OCI-LY7 (cell line): ENCODE measurements at places on chromosomes 16 and 17. TPM values are rescaled to one million over a fixed set of nuclear protein-coding genes. Genes with fewer than 3 reads are reported as not detected.

Gene CSH2
- not detected in 2 replicates for total RNA-seq

Gene TSNAXIP1
- total RNA-seq = 0.68 and 0.91 TPM in 2 replicates

Gene BRICD5
- total RNA-seq = 31.7 and 36.6 TPM in 2 replicates

Gene JPH3
- total RNA-seq = not detected in 2 replicates

Gene FSCN2
- total RNA-seq = 4.3 and 6.7 TPM in 2 replicates

Gene CTRL
- 4.0 and 5.1 TPM in 2 replicates for total RNA-seq

Gene PERCC1
- total RNA-seq = not detected in 2 replicates

Gene XAF1
- total RNA-seq = 0.46 TPM in 1 of 2 replicates, not detected in the other

Gene GPR179
- 0.06 and 1.1 TPM in 2 replicates for total RNA-seq

Gene PRPSAP2
- 90.2 and 91.9 TPM in 2 replicates for total RNA-seq

Gene TBC1D26
- total RNA-seq = 0.35 TPM in 1 of 2 replicates, not detected in the other

Gene TBX6
- 3.7 and 4.5 TPM in 2 replicates for total RNA-seq

Gene ABHD15
- total RNA-seq = 13.9 and 15.3 TPM in 2 replicates

Gene LPO
- total RNA-seq = not detected in 2 replicates

GRCh38 chr17:2056206-2057174 lies 1.6 kb downstream of the HIC1 start:
- no peak for DNase-seq

DNA sequence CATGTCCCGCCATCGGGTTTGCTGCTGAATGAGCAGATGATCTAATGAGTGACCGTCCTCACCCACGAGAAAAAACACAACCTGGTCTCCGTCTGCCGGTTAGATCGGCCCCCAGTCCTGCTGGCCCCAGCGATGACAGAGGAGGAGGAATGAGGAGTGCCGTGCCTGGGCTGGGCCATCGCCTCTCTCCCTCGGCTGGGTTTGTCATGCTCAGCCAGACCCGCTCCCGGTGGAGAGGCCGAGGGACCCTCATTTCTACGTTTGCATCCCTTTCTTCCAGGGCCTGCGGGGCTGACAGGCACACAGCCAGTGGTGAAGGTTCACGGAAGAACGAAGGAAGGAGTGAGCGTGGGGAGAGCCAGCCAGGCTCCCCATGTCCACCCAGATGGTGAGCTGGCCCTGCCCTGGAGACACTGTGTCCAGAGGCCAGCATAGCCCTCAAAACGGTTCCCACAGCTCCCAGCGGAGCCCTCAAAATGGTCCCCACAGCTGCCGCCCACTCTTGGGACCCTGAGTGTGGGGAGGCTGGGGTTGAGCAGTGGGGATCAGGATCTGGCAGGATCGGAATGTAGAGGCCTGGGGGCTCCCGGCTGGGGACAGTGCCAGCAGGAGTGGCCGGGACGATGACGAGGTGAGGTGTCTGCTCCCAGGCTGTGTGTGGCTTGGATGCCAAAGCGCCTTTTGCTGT lies 23.9 kb downstream of the CBFA2T3 start:
- no peak for DNase-seq

- peak; percentile 70 for DNase-seq
These were observed 667 bp downstream of the EFCAB13 start for GRCh38 chr17:47324224-47325020.

GRCh38 chr17:47718634-47719405 lies 14.2 kb upstream of the TBX21 start:
- no peak for DNase-seq

DNA sequence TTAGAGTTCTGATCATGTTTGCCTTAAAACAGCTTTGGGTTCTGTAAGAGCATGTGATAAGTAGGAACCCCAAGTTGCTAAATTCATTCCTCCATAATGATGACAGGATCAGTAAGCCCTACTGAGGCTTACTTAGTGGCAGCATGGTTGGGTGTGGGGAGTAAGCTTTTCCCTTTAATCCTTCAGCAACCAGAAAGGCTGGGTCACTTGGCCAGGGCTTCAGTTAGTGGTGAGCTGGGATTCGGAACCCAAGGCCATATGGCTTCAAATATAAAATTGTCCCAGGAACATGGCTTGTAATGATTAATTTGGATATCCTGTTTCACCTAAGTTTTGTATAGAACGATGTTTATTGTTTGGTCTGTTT lies 850 bp downstream of the GINS3 start:
- DNase-seq = peak; percentile 27

- DNase-seq = peak; percentile 69
These were observed 55.4 kb downstream of the JPH3 start for GRCh38 chr16:87657621-87658192.

GRCh38 chr17:73411313-73411747 lies 99.5 kb upstream of the CDC42EP4 start:
- DNase-seq = no peak

- no peak for DNase-seq
These were observed 15.3 kb upstream of the TNFRSF13B start for GRCh38 chr17:16987066-16987829.

DNA sequence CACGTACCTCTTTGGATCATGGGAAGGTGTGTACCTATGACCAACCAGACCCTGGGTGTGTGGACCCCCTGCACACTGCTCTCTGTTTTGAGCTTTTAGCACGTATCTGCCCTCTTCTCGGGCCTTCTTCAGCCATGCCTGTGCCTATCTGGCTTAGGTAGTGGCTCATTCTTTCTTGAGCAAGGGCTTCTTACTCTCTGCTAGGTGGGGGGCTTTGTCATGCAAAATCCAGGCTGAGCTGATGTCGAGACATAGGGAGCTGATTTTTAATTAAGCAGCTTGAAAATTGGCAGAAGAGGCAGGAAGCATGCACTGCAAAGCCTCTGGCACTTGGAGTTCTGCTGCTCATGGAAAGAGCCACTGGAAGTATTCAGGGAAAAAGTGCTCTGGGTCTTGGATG lies 181.6 kb upstream of the IRX6 start:
- DNase-seq = no peak

DNA sequence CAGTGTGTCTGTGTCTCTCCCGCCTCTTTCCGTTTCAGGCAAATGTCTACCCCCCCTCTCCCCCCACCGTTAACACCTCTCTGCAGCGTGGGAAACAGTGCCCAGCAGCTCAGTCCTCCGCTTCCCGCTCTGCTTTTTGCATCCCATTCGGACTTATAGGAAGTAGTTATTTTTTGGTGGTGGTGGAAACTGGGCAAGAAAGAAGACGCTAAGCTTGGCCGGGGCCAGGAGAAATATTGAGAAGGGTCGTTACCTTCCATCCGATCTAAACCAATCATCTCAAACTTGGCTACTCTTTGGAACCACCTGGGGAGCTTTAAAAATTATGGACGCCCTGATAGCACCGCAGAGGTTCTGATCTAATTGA lies 499 bp upstream of the HLF start:
- DNase-seq = no peak

GRCh38 chr17:67107811-67108775 lies 63.7 kb downstream of the CACNG1 start:
- no peak for DNase-seq

GRCh38 chr17:49548506-49549310 lies 27.0 kb upstream of the NXPH3 start:
- DNase-seq = no peak

GRCh38 chr17:80381416-80381923 lies 33.5 kb upstream of the ENDOV start:
- no peak for DNase-seq

- no peak for DNase-seq
These were observed 6.7 kb downstream of the ALOX12B start for GRCh38 chr17:8080799-8081219.

- DNase-seq = no peak
These were observed 15.2 kb downstream of the ST6GALNAC2 start for GRCh38 chr17:76570457-76570856.

GRCh38 chr16:71311553-71312158 lies 22.5 kb upstream of the CMTR2 start:
- peak; percentile 52 for DNase-seq

DNA sequence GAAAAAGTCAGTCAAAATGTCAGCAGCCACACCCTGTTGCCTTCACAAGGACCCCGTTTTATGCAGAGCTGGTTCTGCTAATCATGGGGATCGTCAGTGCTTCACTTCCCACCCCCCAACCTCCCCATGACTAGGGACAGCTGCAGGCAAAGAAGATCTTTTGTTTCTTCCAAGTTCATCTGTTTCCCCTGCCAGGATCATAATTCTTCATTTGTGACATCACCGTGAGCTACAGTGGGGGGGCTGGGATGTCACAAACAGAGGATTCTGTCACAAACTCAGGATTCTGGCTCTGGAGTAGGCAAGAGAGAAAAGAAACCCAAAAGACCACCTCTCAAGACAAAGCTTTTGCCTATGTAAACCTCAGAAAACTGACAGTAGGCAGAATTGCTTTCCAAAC lies 24.7 kb downstream of the DNAJC7 start:
- DNase-seq = no peak

DNA sequence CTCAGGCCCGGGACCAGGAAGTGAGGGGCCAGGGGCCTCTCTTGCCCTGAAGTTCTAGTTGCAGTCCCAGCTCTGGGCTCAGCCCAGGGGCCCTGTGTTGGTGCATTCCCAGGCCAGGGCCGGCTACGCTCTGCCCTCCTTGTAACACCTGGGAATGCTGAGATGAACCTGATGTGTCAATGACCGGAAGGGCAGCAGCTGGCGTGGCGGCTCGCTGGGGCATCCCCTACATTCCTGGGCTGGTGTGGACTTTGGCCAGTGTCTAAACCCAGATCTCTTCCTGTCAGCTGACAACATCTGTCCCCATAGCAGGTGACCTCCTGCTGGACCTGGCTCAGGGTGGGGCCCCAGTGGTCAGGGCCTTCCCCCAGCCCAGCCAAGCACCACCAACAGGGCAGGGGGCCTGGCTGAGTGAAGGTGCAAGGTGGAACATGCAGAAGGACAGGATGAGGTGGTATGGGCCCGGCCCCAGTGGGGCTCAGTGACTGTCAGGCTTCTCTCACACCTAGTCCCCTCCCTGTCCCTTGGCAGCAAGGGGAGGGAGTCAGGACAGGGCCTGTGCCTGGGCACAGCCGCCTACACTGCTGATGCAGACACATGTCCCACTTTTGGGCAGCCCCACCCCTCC lies 15.9 kb downstream of the FAM83G start:
- DNase-seq = no peak

- no peak for DNase-seq
These were observed 39.2 kb upstream of the CBX4 start for GRCh38 chr17:79878329-79878947.

GRCh38 chr16:85821390-85822135 lies 22.1 kb downstream of the COX4I1 start:
- peak; percentile 90 for DNase-seq

DNA sequence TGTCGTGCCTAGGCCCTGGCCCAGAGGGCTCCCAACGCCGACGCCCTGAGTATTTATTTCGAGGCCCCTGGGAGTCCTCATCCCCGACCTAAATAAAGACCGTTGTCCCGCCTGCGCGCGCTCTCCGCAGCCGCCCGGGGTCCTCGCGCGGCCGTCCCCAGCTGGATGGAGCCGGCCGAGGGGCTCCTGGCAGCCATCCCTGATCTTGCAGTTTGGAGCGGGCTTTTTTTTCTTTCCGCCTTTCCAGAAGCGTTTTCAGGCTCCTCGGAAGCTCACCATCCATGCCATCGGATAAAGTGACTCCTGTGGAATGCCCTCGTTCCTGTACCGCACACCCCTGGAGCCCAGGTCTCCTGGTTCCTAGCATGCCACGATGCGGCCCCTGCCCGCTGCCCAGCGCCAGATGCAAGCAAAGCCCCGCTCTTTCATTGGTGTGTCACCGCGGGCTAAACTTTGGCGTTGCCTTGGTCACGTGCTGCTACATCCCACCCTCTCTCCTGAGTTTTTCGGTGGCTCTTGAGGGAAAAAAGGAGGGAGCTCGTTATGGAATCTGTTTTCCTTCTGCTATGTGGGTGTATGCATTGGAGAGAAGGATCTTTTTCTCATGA lies 716 bp downstream of the TMEM94 start:
- DNase-seq = peak; percentile 21

DNA sequence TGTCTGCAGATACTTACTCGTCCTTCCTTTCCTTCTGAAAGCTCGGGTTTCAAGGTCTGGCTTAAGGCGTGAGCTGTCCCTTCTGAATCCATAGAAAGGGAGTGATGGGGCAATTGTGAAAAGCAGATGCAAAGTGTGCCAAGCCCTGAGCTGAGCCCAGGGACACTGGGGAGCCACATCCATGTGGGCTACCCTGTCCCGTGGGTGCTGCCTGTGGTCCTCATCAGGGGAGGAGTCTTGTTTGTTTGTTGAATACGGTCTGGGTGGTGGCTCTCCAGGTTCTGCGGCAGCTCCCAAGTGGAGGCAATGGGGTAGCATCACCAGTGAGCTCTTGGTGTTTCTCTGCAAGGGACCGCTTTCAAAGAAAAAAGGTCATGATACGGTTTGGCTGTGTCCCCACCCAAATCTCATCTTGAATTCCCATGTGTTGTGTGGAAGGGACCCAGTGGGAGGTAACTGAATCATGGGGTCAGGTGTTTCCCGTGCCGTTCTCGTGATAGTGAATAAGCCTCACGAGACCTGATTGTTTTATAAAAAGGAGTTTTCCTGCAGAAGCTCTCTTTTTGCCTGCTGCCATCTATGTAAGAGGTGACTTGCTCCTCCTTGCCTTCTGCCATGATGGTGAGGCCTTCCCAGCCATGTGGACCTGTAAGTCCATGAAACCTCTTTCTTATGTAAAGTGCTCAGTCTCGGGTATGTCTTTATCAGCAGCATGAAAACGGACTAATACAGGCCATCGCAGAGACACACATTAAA lies 1.0 kb upstream of the ALG1 start:
- DNase-seq = no peak

DNA sequence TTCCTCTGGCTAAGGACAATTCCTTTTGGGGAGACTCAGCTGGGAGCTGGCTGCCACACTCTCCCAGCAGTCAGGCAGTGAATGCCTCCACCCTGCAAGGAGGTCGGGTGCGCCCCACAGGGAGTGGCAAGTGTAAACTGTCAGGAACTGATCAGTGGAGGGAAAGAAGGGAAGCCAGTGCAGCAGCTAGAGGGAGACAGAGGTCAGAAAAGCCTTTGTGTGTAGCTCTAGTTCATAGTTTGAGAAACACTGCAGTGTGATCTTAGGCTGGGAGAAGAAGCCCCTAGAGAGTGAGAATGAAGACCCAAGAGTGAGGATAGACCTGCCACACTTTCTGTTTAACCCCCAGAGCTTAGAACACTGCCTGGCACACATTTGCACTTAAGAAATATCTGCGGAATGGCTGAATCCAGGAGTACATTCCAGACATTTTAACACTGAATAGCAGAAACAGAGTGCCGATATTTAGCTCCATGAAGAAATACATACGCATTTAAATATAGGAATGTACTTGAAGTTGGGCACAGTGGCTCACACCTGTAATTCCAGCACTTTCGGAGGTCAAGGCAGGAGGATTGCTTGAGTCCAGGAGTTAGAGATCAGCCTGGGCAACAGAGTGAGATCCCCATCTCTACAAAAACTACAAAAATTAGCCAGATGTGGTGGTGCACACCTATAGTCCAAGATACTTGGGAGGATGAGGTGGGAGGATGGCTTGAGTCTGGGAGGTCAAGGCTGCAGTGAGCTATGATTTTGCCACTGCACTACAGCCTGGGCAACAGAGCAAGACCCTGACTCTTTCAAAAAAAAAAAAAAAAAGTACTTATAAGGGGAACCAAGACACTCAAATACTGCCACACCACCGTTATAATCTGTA lies 11.1 kb upstream of the SLC5A11 start:
- DNase-seq = peak; percentile 38
